ENCODE measurements at places on chromosomes 11 and 22. TPM values are rescaled to one million over a fixed set of nuclear protein-coding genes. Genes with fewer than 3 reads are reported as not detected.
A peak's percentile ranks its signal among the peaks of the same experiment; 100 is the strongest.

DNA sequence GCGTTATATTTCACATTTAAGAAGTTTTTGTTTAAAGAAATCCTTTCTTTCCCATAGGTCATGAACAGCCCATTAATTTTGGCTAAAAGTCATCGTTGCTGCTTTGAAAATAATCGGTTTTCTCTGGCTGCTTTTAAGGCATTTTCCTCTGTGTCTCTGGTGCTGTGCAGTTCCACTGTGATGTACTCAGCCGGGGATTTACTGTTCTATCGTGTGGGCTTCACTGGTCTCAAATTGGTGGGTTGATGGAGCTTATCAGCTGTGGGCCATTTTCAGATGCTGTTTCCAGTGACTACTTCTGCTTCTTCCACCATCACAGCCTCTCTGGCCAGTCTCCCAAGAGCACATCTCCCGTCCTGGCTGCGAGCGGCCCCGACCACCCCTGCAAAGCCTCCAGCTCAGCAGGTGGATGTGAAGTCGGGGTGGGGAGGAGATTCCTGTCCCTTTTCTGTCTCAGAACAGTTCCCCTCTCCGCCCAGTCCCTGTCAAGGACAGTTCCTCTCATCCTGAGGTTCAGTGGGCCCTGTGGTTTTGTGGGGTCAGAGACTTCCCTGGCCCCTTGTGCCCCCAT is 20.3 kb downstream of the IFITM10 start:
- H3K27ac ChIP-seq, result no peak overlapping the region
- no peaks in the 10 kb centered on the region for H3K36me3 ChIP-seq
- no peak overlapping the region for H3K4me3 ChIP-seq
- no peak for DNase-seq

SLC17A6 gene
- not detected for total RNA-seq

DNA sequence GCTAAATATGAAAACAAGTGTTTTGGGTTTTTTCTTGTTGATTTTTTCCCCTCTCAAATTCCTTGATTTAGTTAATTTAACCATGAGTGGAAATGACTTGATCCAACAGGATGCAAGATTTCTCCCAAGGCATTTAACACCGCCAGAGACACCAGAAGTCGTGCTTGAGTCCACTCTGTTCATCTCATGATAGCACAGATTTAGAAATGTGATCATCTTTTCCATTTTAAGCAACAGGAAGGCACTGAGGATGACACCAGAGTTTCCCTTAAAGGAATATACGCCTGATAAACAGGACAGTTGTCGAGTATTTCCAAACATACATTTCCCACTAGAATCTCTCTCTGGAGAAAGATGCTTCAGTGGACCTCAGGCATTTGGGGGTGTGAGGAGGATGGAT is 318.7 kb downstream of the CADM1 start:
- peaks cover 4% of the 10 kb centered on the region for H3K27me3 ChIP-seq
- H3K36me3 ChIP-seq, result no peaks in the 10 kb centered on the region
- H3K4me3 ChIP-seq, result no peak overlapping the region

C11orf42 gene
- total RNA-seq, result not detected

DNA sequence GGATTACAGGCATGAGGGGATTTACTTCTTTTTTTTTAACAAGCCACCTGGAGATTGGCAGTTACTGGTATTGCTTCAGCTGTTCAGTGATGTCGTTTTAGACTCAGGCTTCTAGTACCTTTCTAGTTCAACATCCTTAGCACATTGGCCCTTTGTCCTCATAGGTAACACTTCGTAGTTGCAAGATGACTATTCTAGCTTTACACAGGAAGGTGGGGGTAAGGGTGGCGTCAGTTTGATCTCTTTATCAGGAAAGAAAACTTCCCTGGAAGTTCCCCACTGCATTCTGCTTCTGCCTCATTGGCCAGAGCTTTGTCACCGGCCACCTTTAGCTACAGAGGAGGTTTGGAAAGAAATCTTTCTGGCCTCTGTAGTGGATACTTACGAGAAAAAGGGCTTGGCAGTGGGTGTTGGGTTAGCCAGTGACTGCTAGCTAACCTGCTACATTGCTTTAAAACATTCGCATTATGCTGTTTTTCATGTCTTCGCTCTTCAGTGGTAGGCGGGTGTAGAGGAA is 40.7 kb downstream of the SFI1 start:
- peak overlapping the region; percentile 8 for H3K4me3 ChIP-seq
- DNase-seq, result peak; percentile 16
- H3K4me1 ChIP-seq, result peaks cover 51% of the 10 kb centered on the region
- H3K27ac ChIP-seq, result peak overlapping the region; percentile 31
- H3K27me3 ChIP-seq, result no peaks in the 10 kb centered on the region

GRCh38 chr11:126891556-126892217 is 108.9 kb downstream of the KIRREL3 start:
- no peak for DNase-seq
- H3K4me1 ChIP-seq, result peaks cover 2% of the 10 kb centered on the region
- no peak overlapping the region for H3K27ac ChIP-seq
- peaks cover 2% of the 10 kb centered on the region for H3K27me3 ChIP-seq
- H3K4me3 ChIP-seq, result no peak overlapping the region

LMNTD2 gene
- total RNA-seq, result 3.4 TPM

- DNase-seq, result no peak
- H3K36me3 ChIP-seq, result peaks cover 43% of the 10 kb centered on the region
- H3K27me3 ChIP-seq, result no peaks in the 10 kb centered on the region
- H3K4me1 ChIP-seq, result no peaks in the 10 kb centered on the region
- no peak overlapping the region for H3K4me3 ChIP-seq
Observed at GRCh38 chr11:77758331-77758730, 62.2 kb downstream of the RSF1 start.

DNA sequence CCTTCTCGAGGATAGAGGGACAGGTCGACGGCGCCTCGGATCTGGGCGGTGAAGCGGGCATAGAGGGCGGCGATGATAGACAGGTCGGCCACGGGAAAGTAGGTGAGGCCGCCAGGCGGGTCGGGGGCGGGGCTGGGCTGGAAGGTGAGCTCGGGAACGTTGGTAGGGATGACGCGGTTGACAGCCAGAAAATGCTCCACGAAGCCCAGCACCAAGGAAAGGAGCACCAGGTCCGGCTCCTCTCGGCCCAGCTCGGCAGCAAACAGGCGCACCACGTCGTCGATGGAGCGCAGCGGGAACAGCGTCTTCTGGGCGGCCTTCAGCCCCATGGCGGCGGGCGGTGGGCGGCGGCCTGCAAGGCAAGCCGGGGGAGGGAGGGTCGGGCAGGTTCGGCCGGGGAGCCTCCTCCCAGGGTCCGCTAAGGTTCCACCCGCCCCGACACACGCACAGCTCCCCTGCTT is 540 bp downstream of the MEN1 start:
- no peaks in the 10 kb centered on the region for H3K27me3 ChIP-seq
- peak overlapping the region; percentile 94 for H3K27ac ChIP-seq
- H3K4me3 ChIP-seq, result peak overlapping the region; percentile 96
- DNase-seq, result peak; percentile 14
- peaks cover 25% of the 10 kb centered on the region for H3K4me1 ChIP-seq

CD6 gene
- total RNA-seq, result 402 TPM

AGBL2 gene
- total RNA-seq, result 5.9 TPM

GRCh38 chr22:49330421-49331222 is 497.1 kb downstream of the BRD1 start:
- H3K4me3 ChIP-seq, result no peak overlapping the region
- no peaks in the 10 kb centered on the region for H3K27me3 ChIP-seq
- H3K4me1 ChIP-seq, result no peaks in the 10 kb centered on the region
- no peaks in the 10 kb centered on the region for H3K36me3 ChIP-seq
- H3K27ac ChIP-seq, result no peak overlapping the region

DNA sequence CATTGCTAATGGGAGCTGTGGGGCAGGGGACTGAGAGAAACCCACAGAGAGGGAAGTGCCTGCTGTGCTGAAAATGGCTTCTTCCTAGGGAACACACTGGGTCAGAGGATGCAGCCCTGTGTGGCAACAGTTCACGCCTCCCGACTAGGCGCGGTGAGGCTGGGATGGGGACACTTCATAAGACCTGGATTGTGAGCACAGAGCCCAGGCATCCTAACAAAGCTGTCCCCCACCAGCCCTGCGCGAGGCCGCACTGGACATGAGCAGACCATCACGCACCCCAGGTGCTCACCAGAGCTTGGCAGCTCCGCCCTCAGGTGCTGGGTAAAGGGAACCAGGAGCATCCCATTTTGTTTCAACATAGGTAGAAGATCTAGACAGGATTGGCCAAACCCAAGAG is 1.8 kb upstream of the KRTAP5-4 start:
- H3K36me3 ChIP-seq, result no peaks in the 10 kb centered on the region
- no peak overlapping the region for H3K4me3 ChIP-seq
- no peak for DNase-seq
- H3K27ac ChIP-seq, result no peak overlapping the region

- H3K27me3 ChIP-seq, result no peaks in the 10 kb centered on the region
- peaks cover 73% of the 10 kb centered on the region for H3K4me1 ChIP-seq
- H3K36me3 ChIP-seq, result peaks cover 69% of the 10 kb centered on the region
- H3K27ac ChIP-seq, result peak overlapping the region; percentile 92
- peak; percentile 72 for DNase-seq
- H3K4me3 ChIP-seq, result peak overlapping the region; percentile 64
Observed at GRCh38 chr11:121482231-121483129, 29.7 kb upstream of the SORL1-AS1 start.

- no peaks in the 10 kb centered on the region for H3K27me3 ChIP-seq
- H3K4me1 ChIP-seq, result peaks cover 48% of the 10 kb centered on the region
- H3K4me3 ChIP-seq, result no peak overlapping the region
Observed at GRCh38 chr11:72744474-72744873, 7.7 kb downstream of the ARAP1 start.

- H3K27ac ChIP-seq, result peak overlapping the region; percentile 31
- H3K36me3 ChIP-seq, result no peaks in the 10 kb centered on the region
- peak; percentile 82 for DNase-seq
- H3K27me3 ChIP-seq, result no peaks in the 10 kb centered on the region
Observed at GRCh38 chr22:46563381-46564083, 26.1 kb upstream of the CELSR1 start.

DNA sequence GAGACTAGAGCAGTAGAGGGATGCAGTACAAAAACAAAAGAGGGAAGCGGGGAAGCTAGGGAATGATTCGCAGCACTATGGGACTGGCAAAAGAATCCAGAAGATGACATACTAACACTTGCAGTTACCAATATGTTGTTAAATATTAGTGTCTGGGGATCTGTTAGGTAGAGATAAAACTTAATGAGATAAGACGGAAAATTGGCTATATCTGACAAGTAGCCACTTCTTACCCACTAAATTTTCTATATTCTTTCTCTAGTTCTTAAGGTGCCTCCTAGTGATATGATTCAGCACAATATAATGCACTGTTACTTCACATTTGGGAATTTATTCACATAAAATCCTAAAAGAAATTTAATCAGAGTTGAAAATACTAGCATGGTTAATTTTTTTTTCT is 30.8 kb downstream of the CCDC90B start:
- H3K36me3 ChIP-seq, result peaks cover 4% of the 10 kb centered on the region
- peaks cover 2% of the 10 kb centered on the region for H3K27me3 ChIP-seq
- no peak overlapping the region for H3K4me3 ChIP-seq
- no peak for DNase-seq

- H3K4me1 ChIP-seq, result peaks cover 2% of the 10 kb centered on the region
- DNase-seq, result no peak
- peak overlapping the region; percentile 38 for H3K27ac ChIP-seq
- no peak overlapping the region for H3K4me3 ChIP-seq
Observed at GRCh38 chr11:128180441-128181087, 406.8 kb downstream of the ETS1 start.

GRCh38 chr11:103946793-103947545 is 89.5 kb upstream of the DDI1 start:
- H3K27me3 ChIP-seq, result no peaks in the 10 kb centered on the region
- no peak overlapping the region for H3K4me3 ChIP-seq
- no peak overlapping the region for H3K27ac ChIP-seq
- no peaks in the 10 kb centered on the region for H3K4me1 ChIP-seq
- DNase-seq, result no peak
- H3K36me3 ChIP-seq, result no peaks in the 10 kb centered on the region

DNA sequence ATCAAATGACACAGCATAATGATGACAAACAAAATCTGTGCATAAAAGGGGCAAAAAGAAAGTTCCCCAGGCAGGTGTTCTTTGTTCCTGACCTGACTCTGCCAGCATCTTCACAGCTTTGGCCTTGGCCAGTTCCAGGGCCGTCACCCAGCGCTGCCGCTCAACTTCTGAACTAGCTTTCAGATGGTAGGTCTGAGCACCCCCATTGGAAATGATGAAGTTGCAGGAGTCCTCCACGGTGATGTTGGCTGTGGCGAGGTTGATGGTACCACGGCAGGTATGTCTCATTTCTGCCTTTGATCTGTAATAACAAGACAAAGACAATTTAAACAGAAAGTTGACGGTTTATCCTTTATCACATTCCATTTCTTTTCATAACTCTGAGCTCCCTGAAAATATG is 5.3 kb downstream of the OSBP start:
- H3K27ac ChIP-seq, result no peak overlapping the region
- H3K27me3 ChIP-seq, result no peaks in the 10 kb centered on the region
- DNase-seq, result no peak

- H3K27ac ChIP-seq, result no peak overlapping the region
- H3K4me1 ChIP-seq, result no peaks in the 10 kb centered on the region
- no peak overlapping the region for H3K4me3 ChIP-seq
Observed at GRCh38 chr11:8746331-8746974, 63.9 kb downstream of the RPL27A start.

- DNase-seq, result no peak
- peaks cover 9% of the 10 kb centered on the region for H3K27me3 ChIP-seq
- no peak overlapping the region for H3K4me3 ChIP-seq
- H3K36me3 ChIP-seq, result no peaks in the 10 kb centered on the region
Observed at GRCh38 chr11:69512136-69512535, 30.7 kb downstream of the LINC01488 start.

KRTAP5-7 gene
- 0.29 TPM for total RNA-seq

- H3K27me3 ChIP-seq, result peaks cover 11% of the 10 kb centered on the region
- peak overlapping the region; percentile 48 for H3K27ac ChIP-seq
- H3K36me3 ChIP-seq, result no peaks in the 10 kb centered on the region
- no peak for DNase-seq
Observed at GRCh38 chr11:9017773-9018172, 14.0 kb upstream of the NRIP3 start.

- no peaks in the 10 kb centered on the region for H3K36me3 ChIP-seq
- H3K27me3 ChIP-seq, result no peaks in the 10 kb centered on the region
- no peak overlapping the region for H3K27ac ChIP-seq
Observed at GRCh38 chr11:120121914-120122473, 15.9 kb downstream of the TRIM29 start.

MS4A6E gene
- not detected for total RNA-seq

DNA sequence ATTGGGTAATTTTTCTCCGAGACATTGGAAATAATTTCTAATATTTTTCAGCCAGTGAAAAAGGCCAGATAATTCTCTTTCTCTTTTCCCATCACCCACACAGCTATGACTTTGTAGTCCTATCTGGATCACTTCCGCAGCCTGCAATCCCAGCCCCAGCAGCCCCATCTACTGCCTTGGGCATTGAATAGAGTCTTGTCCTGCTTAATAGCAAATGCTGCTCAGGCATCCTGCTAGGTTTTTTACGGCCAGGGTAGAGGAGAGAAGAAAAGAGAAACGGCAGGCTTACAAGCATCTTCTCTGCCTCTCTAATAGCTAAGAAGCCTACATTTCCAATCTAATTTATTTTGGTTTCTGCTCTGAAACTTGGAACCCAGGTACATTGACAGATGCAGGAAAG is 154.3 kb upstream of the B3GAT1 start:
- H3K4me3 ChIP-seq, result no peak overlapping the region
- no peaks in the 10 kb centered on the region for H3K4me1 ChIP-seq
- H3K27ac ChIP-seq, result no peak overlapping the region
